Stimulated activated CD4-positive, alpha-beta T cell treated with anti-CD3 and anti-CD28 coated beads, Interleukin-15, amount 100 ng/mL, for 1 hour (primary cell): ENCODE measurements at places on chromosomes 6 and 20.

- DNase-seq: no peak
These were observed 14.7 kb upstream of the PYGB start for GRCh38 chr20:25233016-25233772.

DNA sequence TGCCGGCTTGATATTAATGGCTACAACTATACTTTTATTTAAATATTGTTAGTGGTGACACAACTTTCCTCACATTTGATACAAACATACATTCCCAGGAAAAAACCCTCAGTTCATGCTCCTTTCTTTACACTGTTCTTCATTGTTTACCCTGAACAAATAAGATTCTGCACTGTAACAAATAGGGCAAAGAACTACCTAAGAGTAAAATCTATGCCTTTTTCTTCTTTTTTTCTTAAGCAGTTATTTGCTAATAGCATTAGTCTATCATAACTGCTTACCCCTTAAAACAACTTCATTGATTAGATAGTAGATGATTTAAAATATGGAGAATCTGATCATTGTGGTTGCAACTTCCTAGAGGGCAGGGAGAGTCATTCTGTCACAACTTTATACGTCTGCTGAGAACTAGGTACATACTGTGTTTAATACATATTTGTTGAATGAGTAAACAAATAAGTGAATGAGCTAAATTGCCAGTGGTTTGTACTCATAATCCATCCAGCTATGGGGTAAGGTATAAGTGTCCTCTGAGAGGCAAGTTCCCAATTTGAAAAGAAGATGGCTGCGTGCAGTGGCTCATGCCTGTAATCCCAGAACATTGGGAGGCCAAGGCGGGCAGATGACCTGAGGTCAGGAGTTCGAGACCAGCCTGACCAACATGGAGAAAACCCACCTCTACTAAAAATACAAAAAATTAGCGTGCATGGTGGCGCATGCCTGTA lies 161.0 kb downstream of the CDK19 start:
- no peak for DNase-seq

- no peak for DNase-seq
These were observed 62.4 kb upstream of the FERMT1 start for GRCh38 chr20:6185268-6185667.

DNA sequence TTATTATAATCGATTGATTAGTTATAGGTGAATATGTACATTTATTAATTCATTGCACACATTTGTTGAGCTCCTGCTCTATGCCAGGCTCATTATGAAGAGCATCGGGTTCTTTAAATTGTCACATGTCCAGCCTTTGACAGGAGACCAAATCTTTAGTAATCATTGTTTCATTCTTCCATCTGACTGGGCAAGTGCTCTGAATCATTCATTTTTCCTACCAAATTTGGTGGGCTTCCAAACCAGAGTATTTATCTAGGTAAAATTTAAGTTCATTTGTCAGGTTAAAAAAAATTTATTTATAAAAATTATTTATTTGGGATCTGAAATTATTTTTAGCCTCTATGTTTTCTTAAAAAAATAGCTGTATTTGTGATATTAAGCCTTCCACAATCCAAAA lies 404.9 kb upstream of the MMS22L start:
- no peak for DNase-seq

- no peak for DNase-seq
These were observed 44.7 kb downstream of the MBOAT1 start for GRCh38 chr6:20167601-20168000.

GRCh38 chr6:34650823-34651222 lies 45.7 kb downstream of the ILRUN start:
- DNase-seq: no peak

DNA sequence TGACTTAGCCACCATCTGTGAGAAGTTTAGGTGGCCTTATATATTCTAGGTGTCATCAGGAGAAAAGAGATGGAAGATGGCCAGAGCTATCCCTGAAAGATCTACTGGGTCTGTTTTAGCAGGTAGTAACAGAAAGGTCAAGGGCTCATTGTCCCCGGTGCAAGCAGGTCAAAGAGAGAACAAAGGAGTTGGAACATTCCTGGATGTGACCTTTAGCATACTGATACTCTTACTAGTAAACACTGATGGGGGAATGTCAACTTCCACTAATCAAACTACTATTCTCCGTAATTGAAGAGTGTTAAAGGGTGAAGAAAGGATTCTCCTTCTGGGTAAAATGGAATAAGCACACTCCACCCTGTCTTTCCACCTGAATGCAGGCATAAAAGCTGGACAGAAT lies 4.0 kb upstream of the MCUR1 start:
- DNase-seq: no peak

DNA sequence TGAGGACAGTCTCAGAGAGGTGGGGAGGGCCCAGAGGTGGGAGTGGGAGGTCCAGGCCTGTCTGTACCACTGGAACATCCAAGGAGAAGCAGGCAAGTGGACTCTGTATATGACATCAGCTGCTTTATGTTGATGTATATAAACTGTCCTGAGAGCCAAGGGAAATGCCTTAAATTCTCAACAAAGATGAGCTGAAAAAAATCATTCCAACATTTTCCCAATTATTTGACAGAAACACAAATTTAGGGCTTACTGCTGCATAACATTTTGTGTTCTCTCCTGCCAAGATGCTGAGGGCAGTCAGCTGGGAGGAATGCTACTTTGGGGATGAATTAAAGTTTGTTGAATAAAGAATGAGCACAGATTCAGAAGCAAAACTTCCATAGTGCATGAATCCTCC lies 52.8 kb downstream of the FOXC1 start:
- no peak for DNase-seq

DNA sequence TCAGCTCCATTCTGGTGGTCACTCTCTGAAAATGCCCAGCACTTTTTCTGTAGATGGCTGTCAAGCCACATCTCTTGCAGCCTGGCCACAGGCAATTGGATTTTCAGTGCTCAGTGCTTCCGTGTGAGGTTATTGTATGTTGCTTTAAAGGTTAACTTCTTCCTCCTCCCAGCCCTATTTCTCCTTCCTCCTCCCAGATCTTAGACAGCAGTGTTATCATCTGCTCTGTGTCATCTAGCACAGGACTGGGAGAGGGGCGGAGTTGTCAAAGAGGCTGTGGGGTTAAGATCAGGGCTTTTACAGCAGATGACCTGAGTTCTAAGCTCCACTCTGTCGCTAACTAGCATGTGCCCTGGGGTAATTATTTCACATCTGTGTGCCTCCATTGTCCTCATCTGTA lies 129.0 kb downstream of the PHACTR3 start:
- DNase-seq: no peak

GRCh38 chr6:113813142-113813541 lies 44.0 kb upstream of the MARCKS start:
- DNase-seq: no peak

DNA sequence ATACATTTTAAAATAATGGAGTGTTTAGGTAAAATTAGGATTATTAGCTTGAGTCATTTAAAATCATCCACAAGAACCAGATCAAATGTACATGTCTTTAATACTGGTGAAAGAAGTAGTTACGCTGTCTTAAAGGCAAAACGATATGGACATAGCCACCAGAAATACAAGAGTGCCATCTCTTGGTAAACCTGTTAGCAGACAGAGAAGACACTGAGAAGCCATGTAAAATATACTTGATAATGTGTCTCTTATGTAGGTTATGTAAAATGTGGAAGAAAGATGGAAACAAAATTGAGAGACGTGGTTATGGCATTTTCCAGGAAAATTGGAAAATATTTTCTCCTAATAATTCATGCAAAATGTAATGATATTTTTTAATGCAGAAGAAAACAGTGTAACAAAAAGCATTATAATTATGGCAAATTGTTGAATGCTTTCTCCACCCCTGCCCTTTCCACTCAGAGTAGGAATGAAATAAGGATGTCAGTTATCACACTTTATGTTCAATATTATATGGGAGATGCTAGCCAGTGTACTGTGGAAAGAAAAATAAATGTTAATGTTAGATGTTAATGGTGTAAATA lies 12.2 kb upstream of the SLC17A2 start:
- no peak for DNase-seq

DNA sequence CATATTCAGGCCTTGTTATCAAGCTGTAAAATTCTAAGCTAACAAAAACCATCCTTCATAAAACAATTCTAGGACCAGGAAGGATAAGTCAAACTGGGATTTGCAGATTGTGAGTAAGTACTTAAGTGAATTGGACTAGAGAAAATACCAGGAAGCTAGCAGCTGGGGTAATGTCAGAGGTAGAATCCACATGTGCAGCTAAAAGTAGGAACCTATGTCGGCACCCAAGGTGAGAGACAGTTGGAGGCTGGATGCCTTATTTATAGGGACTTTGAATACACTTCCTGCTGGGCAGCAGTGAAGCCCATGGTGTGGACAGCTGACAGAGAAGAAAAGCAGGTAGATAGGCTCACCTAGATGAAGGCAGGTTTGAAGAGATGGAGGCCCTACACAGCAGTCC lies 127.3 kb downstream of the FLRT3 start:
- DNase-seq: no peak

DNA sequence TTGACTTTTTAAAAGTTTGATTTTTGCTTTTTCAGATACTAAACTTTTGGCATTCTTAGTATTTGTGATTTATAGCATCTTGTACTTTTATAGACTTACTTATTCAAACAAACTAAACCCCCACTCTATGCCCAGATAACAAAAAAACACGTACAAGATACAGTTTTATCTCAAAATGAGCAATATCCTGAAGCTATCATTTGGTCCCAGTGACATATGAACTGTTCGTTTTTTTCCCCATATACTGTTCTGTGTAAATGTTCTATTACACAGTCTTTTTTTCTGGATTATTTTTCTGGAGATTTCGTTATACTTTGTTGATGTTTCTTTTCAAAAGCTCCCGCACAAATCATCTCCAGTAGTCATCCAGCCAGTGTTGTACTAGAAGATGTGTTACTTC lies 27.3 kb upstream of the SERINC3 start:
- DNase-seq: no peak

- no peak for DNase-seq
These were observed 13.9 kb downstream of the PI16 start for GRCh38 chr6:36968266-36968977.
